ENCODE measurements at places on chromosomes 7 and 10.

DNA sequence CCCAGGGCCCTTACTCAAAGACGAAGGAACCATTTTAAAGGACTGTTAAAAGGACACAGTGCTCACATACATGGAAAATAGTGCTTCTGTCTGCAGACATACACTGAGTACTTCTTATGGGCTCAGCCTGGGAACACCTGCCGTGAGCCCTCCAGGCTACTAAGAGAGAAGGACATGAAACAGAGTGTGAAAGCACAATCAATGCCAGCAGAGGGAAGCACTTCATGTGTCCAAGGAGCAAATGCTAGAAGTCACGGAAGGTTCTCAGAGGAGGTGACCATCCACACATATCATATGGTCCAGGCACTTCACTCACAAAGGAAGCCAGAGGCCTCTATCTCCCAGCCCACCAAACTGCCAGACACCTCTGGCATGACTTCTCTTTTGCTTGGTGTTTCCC lies 15.5 kb downstream of the ELMO1 start:
- DNase-seq, result no peak

DNA sequence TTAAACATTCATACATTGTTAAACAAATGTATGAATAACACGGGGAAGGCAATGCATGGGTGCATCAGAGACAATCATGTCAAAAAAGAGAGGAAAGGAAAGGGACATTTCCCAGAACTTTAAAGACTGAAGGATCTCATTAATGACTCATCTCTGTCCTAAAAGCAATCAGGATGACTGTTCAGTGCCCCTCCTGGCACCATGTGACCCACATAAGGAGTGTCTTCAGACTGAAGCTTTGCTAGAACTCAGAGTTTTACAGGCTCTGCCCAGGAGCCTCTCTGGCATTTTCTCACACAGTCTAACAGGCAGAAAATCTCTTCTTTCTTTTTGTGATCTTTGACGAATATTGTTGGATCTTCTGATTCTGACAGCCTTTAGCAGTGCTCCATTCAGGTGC lies 315.3 kb downstream of the OTUD1 start:
- DNase-seq, result no peak

- no peak for DNase-seq
These were observed 13.8 kb downstream of the MRPL32 start for GRCh38 chr7:42945821-42946626.

GRCh38 chr7:88278881-88279280 lies 27.8 kb downstream of the STEAP4 start:
- DNase-seq, result no peak

DNA sequence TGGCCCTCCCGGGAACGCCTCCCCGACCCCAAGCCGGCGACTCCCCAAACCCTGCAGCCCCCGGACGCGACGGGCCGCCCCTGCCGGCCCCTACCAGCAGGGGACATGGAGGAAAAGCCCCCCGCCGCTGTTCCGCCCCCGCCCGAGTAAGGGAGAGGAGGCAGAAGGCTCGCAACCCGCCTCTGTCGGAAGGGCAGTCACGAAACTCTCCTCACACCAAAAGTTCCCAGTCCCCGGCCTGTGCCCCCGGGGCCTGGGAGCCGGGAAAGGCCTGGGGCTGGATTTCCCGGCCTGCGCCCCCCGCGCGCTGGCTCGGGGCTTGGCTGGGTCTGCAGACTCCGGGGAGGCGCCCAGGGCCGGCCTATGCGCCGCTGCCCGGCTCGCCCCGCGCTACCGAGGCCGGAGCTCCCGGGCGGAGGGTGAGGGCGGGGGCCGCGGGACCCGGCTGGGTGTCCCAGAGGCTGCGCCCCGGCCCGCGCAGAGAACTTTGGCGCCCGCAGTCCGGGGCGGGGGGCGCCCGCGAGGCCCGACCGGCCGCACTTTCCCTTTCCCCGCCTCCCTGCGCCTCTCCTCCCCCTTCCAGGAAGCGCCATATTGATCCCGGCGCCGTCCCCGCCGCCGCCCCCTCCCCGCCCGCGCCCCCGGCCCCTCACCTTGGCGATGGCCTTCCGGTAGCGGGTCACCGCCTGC lies 728 bp downstream of the PARD3 start:
- no peak for DNase-seq

- DNase-seq, result no peak
These were observed 32.5 kb downstream of the CDCA7L start for GRCh38 chr7:21912931-21913780.

DNA sequence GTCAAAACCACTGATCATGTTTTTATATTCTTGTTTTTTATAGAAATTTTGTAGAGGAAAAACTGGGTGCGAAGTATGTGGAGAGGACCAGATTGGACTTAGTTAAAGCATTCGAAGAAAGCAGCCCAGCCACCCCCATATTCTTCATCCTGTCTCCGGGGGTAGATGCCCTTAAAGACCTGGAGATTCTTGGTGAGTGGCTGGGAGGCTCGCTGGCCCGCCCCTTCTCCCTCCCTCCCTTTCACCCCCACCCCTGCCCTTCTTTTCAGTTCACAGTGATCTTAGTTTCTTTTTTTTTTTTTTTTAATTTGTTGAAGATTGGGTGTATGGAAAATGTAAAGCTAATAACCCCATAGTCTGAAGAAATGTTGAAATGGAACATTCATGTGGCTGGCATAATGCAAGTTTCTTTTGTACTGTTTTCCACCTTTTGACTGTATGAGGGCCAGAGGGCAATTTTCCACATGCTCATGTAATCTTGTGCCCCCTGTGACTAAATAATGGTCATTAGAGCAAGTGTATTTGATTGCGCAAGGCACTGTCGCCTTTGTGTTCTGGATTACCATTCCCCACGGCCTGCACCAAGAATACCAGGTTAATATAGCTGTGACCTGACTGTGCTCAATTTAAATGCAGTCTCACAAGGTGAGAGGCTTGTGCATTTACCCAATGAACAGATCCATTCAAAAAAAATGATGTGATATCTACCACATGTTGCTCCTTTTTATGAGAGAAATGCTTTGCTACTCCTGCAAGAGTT lies 77.7 kb downstream of the CDCA7L start:
- no peak for DNase-seq

- DNase-seq, result no peak
These were observed 208.5 kb downstream of the PTEN start for GRCh38 chr10:88071879-88072278.

- DNase-seq, result no peak
These were observed 24.6 kb downstream of the DYNC2I1 start for GRCh38 chr7:158880973-158881372.

- DNase-seq, result no peak
These were observed 2.0 kb upstream of the GTPBP4 start for GRCh38 chr10:986137-986825.

GRCh38 chr10:128314686-128315085 lies 188.5 kb upstream of the MKI67 start:
- DNase-seq, result no peak

DNA sequence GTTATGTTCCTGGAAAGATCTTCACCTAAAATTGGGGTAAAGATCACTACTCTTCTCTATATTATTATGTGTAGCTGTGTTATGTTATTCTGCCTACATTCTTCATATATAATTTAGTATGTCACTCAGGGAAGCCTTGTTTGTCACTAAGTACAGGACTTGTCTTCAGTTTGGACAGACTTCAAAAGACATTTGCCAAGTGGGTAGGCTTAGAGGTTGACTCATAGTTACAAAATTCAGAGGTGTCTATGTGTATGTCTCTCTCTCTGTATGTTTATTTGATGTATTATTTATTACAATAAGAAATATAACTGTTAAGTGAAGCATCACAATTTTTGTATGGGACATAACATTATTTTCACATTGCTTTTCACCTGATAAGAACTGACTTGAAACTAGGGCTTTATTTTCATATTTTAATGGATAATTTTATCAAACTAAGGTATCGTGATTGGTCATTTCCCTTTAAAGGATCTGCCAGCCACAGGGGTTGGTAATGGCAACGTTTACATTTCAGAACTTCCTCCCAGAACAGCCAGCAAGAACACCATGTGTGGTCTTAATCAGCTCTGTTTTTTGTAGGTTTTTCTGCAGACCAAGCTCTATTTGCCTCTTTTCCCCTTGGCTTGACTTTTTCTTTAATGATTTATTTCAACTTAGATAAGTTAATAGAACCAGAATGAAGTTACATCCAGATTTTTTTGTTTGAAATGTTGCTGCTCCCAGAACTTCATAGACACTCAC lies 262.1 kb upstream of the CACNA2D1 start:
- no peak for DNase-seq

DNA sequence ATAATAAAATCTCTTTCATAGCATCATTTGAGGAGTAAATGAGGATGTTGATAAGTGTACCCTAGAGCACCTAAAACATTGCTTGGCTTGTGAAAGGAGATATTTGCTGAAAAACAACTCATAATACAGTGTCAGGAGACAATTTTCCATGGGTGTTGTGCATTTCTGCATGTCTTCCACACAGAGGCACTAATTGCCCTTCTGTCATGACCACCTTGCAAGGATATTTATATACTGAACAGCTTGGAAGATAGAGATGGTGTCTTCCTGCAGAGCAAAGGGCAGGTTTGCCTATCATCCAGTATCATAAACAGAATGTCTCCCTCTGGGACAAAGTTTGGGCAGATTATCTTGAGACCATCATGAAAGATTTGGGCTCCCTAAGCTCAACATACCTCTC lies 495.2 kb upstream of the LRRN3 start:
- DNase-seq, result no peak

GRCh38 chr7:2880874-2881533 lies 36.9 kb upstream of the GNA12 start:
- DNase-seq, result no peak

DNA sequence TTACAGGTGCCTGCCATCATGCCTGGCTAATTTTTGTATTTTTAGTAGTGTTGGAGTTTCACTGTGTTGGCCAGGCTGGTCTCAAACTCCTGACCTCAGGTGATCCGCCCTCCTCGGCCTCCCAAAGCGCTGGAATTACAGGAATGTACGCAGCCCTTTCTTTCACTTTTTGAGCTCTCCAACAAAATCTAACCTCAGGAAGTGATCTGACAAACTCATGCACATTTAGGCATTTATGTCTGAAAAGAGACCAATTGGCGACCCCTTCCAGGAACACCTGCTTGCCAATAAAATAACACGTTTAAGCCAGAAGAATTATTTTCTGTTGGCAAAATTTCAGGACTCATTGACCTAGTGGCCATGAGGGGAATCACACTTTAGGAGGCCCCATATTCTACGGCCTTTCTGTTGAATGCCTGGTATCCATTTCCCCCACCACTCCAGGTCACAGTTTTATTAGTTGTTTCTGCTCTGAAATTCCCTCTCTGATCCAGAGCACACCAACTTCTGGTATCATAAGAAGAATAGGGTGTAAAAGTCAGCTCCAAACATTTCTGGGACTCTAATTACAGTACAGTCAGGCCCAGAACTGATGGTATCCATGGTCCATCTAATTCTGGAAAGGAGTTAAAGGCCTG lies 65.8 kb upstream of the FRMD4A start:
- no peak for DNase-seq

GRCh38 chr7:101632641-101633040 lies 3.5 kb upstream of the MYL10 start:
- no peak for DNase-seq

- DNase-seq, result no peak
These were observed 17.6 kb upstream of the ORAI2 start for GRCh38 chr7:102415685-102416225.

DNA sequence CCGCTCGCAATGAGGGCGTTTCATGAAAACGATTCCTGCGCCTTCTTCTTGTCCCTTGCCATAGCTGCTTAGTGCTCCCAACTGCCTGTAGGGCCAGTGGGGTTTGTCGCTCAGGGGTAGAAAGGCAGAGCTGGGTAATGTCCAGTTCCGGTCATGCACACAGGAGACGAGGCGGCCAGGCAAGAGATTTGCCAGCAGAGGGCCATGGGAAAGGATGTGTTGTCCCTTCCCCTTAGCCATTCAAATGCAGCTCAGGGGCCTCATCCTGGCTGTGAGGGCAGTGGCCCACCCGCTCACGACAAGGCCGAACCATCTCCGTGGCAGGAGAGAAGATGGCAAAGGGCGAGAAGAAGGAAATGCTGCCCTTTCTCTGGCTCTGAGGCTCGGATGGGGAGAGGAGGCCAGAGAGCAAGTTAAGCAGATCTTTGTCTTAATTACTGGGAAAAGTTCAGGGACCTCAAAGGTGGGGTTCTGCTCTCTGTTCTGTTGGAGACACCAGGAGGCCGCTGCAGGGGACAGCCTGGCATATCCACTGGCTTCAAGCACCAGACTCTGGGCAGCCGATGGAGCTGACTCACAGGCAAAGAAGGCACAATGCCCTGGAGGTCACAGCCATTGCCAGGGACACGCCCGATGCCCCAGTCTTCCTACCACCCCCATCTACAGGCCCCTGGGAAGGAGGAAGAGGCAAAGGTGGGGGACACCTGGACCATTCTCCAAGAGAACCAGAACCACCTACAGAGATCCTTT lies 534.8 kb upstream of the MGMT start:
- DNase-seq, result no peak

DNA sequence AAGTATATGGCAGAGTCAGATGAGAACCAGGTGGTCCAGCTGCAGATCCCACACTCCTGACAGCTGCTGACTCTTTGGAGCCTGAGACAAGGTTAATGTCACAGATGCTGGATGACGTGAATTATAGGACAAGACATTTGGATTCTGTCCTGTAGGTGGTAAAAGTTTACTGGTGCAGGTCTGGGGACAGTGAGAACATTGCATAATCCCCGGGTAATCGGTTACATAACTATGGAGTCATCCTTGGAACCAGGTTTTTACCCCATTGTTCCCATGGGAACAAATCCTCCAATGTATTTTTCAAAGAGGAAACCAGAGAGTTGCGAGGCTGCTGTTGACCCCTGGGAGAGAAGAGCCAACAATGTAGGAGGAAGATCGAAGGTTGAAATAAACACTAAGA lies 27.5 kb upstream of the ZCCHC24 start:
- DNase-seq, result no peak

DNA sequence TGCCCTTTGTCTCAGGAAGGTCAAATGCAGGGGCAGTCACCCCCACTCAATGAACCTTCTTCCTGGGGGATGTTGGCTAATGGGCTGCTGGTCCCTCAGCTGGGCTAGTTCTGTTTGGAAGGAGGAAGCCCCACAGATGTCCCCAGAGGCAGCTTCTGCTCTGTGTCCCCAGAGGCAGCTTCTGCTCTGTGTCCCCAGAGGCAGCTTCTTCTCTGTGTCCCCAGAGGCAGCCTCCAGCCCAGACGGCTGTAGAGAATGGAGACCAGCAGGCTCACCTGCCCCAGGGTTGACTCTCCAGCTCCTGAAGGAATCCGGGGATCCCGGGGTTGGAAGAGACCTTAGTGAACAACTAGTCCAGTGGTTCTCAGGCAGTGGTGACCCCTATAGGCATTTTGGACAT lies 62.5 kb upstream of the LEP start:
- DNase-seq, result no peak

GRCh38 chr7:155345490-155345889 lies 47.8 kb downstream of the INSIG1 start:
- no peak for DNase-seq

DNA sequence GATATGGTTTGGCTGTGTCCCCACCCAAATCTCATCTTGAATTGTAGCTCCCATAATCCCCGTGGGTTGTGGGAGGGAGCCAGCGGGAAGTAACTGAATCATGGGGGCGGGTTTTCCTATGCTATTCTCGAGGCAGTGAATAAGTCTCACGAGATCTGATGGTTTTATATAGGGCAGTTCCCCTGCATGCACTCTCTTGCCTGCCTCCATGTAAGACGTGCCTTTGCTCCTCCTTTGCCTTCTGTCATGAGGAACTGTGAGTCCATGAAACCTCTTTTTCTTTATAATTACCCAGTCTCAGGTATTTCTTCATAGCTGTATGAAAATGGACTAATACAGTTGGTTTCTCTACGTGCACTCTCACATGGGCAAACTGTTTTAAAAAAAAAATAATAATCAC lies 207.7 kb downstream of the SLC25A13 start:
- DNase-seq, result no peak

GRCh38 chr10:21047511-21047910 lies 150.4 kb upstream of the NEBL start:
- DNase-seq, result no peak

GRCh38 chr7:537911-538634 lies 18.4 kb upstream of the PDGFA start:
- DNase-seq, result peak; percentile 73

All from Panc1 (cell line).